ENCODE measurements at places on chromosomes 13 and 19.

DNA sequence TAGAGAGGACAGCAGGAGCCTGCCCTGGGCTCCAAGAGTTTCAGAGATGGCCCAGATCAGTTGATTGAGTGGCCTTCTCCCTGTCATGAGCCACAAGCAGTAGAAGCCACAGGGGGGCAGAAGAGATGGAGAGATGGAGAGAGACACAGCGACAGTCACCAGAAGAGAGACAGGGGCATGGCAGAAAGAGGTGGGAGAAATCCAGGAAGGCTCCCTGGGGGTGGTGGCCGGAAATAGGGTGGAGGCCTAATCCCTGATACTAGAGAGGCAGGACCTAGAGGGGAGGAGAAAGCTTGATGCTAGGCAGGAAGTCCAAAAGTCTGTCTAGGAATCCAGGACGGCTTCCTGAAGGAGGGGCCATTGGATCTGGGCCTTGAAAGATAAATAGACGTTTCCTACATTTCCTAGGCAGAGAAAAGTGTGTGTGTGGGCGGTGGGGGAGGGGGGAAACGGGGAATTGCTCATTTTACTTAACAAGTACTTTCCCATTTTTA is 9.6 kb upstream of the TPM4 start:
- DNase-seq, result no peak

DNA sequence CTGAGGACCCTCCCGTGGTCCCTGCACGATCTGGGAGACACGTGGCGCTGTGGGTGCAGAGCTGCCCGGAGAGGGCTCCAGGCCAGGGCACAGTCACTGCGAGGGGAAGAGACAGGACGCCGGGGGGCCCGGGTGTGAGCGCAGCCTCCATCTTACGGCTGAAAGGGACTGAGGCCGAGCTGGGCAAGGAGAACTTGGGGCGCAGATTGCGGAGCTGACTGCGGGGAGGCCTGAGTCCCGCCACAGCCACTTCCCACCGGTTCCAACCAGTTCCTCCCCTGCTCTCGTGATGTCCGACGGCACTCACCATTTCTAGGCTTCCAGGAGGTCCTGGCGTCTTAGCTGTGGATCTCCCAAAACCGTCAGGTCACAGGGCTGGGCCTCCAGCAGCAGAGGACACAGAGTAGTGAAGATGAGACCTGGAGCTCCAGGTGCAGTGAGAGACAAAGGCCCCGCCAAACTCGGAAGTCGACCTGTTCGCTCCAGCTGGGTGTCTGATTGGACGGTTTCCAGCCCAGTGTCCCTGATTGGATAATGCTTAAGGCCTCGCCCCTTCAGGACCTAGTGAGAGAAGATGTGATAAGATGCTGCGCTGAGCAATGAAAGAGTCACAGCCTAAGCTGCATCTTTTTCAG is 4.8 kb upstream of the ZNF253 start:
- DNase-seq, result peak; percentile 29

DNA sequence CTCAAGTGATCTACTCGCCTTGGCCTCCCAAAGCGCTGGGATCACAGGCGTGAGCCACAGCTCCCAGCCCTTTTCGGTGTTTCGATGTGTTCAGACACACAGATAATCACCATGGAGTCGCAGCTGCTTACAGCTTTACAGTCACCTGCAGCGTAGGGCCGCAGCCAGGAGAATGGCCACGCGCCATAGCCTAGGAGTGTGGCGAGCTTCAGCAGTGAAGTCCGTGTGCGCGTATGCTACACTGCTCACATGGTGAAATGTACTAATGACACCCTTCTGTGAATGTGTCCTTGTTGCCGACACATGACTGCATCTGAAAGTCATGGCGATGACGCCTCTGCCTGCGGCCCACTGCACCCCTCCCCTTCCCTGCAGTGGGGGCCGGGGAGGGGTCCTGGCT is 23.6 kb downstream of the AP3D1 start:
- no peak for DNase-seq

DNA sequence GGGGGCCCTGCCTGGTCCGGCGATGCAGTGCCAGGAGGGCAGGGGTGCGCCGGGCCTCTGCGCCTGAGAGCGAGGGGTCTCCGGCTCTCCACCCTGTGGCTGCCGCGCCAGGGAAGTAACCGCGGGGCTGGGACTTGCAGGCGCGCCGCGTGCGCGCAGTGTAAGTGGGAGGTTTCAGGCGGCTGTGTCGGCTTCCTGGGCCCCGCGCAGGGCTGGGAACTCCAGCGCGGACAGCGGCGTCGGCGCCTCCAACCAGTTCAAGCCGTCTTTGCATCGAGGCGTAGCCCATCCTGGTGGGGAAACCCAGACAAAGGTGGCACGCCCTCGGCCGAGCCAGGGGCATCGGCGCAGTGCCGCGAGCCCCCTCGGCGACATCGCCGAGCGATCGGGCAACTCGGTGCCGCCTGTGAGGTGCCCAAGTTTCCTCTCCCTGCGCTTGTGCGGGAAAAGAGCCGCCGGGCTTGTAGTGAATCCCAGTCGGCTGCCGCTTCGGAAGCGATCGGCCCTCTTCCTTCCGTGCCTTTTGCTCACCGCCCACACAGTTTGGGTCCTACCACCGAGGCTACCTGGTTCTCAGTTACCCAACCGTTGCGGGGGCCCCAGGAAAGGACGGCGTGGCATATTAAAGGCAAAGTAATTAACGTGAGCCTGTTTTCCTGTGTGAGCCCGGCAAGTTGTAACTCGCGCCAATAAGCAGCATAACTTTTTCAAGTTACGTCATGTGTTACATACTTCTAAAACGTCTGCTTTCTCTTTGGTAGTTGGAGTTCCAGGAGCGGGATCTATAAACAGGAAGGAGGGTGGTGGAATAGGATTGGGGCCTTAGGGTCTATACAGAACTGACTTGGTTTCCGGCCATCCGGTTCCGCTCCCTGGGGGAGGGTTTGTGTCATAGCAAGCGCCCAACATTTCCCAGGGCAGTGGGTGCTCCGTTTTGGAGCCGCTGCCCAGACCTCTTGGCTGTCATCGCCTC is 1.2 kb downstream of the LRCH1 start:
- peak; percentile 56 for DNase-seq

- DNase-seq, result no peak
Measured at GRCh38 chr13:104740641-104741222, 1674.5 kb upstream of the SLC10A2 start.

GRCh38 chr19:19619181-19619848 is 828 bp upstream of the PBX4 start:
- no peak for DNase-seq

DNA sequence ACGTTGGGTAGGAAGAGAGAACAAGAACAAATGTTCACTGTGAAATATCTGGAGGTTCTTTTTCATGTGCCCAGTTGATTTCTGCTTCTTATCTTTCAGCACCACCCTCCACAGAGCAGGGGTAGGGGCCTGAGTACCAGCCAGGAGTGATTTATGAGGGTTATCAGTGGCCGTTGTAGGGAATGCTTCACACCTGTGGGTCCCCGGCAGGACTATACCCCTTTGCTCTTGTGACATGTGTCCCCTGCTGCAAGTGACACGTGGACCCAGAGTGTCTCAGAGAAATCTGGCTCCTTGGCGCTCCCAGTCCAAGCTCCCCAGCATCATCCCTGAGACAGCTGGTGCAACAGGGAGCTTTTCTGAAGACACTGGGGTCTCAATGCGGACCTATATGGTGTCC is 29.7 kb downstream of the SIAH3 start:
- DNase-seq, result no peak

GRCh38 chr19:37698216-37698615 is 21.3 kb downstream of the ZNF607 start:
- no peak for DNase-seq

DNA sequence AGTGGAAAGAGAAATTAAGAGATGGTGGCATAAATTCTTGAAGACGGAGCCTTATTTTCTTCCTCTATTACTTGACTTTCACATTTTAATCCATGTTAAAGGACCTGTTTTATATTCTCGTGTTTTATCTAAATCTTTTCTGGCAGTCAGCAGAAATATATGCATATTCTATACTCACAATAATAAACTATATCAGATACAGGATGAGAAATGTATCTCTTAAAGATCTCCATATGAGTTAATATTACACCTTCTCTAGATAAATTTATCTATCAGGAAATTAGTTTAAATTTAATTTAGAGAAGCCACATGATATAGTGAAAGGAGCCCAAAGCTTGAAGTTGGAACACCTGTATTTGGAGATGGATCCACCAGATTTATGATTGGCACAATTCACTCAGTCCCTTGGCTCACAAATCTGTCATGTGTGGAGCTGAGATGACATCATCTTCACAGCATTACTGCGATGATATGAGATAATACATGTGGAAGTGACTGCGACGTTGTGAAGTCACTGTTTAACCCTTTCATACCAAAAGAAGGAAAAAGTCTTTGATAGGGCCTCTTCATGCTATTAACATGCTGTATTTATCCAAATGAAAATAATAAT is 216.4 kb downstream of the FGF14 start:
- no peak for DNase-seq

- no peak for DNase-seq
Measured at GRCh38 chr19:9528757-9529336, 9.6 kb downstream of the ZNF426 start.
